ENCODE measurements at places on chromosomes 13 and 19.

DNA sequence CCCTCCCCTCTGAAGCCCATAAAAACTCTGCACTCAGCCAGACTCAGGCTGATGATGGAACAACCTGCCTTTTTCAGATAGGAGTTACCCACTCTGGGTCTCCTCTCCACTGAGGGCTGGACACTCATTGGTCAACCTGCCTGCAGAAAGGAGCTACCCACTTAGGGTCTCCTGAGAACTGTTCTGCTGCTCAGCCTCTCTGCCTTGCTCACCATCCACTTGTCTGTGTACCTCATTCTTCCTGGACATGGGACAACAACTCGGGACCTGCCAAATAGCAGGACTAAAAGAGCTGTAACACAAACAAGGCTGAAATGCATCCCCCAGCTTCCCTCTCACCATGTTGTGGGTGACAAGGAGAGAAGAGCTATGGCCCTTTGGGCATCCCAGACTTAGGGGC is 18.4 kb upstream of the RCBTB2 start:
- no peak for DNase-seq

GRCh38 chr19:10419200-10419645 is 1.1 kb upstream of the PDE4A start:
- DNase-seq: no peak

DNA sequence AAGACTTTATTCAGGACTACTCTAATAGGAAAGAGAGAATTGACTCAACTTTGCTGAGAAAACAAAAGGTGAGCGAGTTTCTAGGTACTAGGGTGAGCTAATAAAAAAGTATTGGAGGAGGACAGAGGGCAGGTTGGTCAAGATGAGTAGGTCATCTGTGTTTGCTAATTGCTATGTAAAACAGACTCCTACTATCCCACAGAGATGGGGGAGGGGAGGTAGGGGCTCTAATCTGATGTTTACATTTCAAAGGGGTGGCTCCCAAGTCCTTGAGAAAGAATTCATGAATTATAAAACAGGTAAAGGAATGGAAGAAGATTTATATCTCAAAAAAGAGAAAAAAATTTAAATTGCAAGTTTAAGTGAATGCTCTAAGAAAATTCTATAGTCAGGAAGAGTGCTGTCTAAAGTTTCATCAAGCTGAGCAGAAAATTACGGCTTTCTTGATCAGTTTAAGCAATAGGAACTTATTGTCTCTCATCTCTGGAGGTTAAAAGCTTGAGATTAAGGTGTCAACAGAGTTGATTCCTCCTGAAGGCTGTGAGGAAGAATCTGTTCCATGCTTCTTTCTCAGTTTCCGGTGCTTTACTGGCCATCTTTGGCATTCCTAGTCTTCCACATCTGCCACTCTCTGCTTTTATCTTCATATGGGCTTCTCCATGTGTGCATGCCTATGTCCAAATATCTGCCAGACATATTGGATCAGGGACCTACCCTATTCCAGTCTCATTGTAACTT is 790.3 kb downstream of the SLITRK5 start:
- DNase-seq: no peak

- DNase-seq: no peak
Measured at GRCh38 chr13:30618186-30618929, 638 bp downstream of the USPL1 start.

DNA sequence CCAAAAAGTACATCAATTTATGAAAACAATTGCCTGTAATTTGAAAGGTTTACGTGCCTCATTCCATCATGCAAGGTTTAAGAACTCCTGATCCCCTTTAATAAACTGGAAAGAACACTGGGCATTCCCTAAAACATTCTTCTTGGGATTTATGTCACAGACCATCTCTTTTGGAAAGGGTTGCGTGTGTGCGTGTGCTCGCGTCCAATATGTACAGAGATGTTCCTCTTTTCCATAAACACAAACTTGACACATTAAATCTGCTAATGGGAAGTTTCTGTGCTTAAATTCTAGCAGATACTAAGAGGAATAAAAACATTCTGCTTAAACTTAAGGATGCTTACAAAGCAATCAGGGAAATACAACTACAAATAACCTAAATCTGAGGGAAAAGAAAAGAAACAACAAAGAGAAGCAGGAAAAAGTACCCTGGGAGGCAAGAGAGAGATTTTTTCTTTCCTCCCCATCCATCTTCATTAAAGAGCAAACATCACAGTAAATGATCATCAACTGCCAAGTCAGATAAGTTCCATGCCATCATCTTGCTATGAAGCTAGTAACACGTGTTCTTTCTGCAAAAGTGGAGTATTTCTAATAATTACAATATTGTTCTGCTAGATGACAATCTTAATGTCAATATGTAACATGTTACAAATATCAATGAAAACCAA is 83.7 kb downstream of the STK24 start:
- no peak for DNase-seq

DNA sequence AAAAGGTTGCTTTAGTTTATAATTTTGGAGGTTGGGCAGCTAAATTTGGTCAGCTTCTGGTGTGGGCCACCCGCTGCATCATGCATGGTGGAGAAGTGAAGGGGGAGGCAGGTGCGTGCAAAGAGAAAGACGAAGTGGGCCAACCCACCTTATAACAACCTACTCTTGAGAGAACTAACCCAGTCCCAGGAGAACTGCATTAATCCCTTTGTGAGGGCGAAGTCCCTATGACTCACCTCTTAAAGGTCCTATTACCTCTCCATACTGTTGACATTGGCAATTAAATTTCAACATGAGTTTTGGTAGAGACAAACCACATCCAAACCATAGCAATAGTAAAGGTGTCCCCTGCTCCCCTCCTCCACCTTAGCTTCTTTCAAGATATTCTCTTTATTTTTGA is 7.7 kb upstream of the FGF9 start:
- DNase-seq: no peak

- no peak for DNase-seq
Measured at GRCh38 chr19:42325896-42326771, 699 bp downstream of the MEGF8 start.

Measured in activated effector memory CD4-positive, alpha-beta T cell treated with Interleukin-2 at 50 U/mL for 16 hours (primary cell).